ENCODE measurements at places on chromosomes 3 and 15. TPM values are rescaled to one million over a fixed set of nuclear protein-coding genes. Genes with fewer than 3 reads are reported as not detected.

DNA sequence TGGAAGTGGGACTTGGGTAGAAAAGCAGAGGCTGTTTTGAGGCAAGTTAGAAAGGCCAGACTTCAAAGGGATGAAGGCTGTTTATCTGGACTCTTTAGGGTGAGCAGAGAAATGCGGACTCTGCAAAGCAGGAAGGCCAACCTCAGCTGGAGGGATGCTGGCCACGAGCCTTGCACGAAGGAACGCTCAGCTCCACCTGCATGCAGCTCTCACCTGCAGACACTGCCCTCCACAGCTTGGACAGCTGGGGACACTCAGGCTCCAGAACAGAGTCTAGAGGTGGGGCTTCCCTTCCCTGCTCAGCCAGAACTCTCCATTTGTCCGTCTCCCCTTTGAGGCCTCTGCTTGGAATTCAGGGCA is 229.7 kb downstream of the ADAMTS17 start:
- no peaks in the 10 kb centered on the region for H3K27me3 ChIP-seq
- H3K4me1 ChIP-seq, result peaks cover 30% of the 10 kb centered on the region
- H3K27ac ChIP-seq, result peak overlapping the region; percentile 5

DNA sequence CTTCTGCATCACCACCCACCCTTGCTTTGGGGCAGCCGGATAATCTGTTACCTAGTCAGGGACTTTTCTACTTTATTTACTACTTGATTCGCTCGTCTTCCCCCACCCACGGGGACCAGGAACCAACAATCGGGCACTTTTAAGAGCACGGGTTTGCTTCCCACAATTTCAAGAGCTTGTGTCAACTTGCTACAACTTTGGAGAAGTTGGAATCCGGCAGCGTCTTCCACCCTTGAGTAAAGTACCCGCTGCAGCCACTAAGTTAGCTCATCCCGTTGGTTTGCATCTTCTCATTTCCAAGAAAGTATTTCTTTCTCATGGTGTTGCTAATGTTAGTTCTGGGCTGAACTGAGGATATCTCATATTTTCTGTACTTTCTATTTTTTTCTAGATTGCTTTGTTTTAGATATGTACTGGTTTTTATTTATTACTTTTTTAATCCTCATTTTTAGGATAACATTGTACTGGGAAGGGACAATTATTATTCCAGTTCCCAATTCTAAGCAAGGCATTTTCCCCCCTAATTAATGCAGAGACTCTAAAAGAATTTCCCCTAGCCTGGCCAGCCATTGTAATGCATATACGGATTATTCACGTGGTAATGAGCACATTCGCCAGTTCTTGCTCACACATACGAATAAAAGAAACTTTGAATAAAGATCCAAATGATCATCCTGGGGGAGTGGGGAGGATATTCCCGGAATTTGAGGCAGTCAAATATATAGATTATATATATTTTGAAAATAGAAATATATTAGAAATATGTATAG is 4.0 kb downstream of the SOX2 start:
- DNase-seq, result peak; percentile 54
- H3K36me3 ChIP-seq, result no peaks in the 10 kb centered on the region
- peak overlapping the region; percentile 56 for H3K4me3 ChIP-seq
- peaks cover 6% of the 10 kb centered on the region for H3K4me1 ChIP-seq
- H3K27me3 ChIP-seq, result peaks cover 76% of the 10 kb centered on the region

Gene CCR8
- total RNA-seq, result not detected

Gene CHCHD6
- 40.8 TPM for total RNA-seq
